ENCODE measurements at places on chromosomes 5 and 9. TPM values are rescaled to one million over a fixed set of nuclear protein-coding genes. Genes with fewer than 3 reads are reported as not detected.

The KIF12 gene
- total RNA-seq = 2.0 TPM

The PCDHB14 gene
- 0.08 TPM for total RNA-seq

The FGF10 gene
- not detected for total RNA-seq

The ARID3C gene
- not detected for total RNA-seq

The PCDHB15 gene
- total RNA-seq = 0.10 TPM

The COL27A1 gene
- total RNA-seq = 11.1 TPM

The GRPEL2 gene
- total RNA-seq = 6.6 TPM

The PKD2L2 gene
- total RNA-seq = not detected

The OBP2B gene
- total RNA-seq = not detected

The SLC1A1 gene
- 1.7 TPM for total RNA-seq

The TXNDC15 gene
- 47.3 TPM for total RNA-seq

The PGM5 gene
- total RNA-seq = not detected

The NMUR2 gene
- total RNA-seq = 0.14 TPM

The ASPN gene
- not detected for total RNA-seq

The LCN9 gene
- total RNA-seq = not detected

The ROR2 gene
- total RNA-seq = 0.67 TPM

The BTNL8 gene
- total RNA-seq = not detected

The ZFP37 gene
- total RNA-seq = 1.8 TPM

The NCS1 gene
- total RNA-seq = 43.3 TPM

The ADCY2 gene
- not detected for total RNA-seq

The AQP3 gene
- 22.9 TPM for total RNA-seq

The S100Z gene
- total RNA-seq = not detected

The TXNDC8 gene
- not detected for total RNA-seq

The SPINK6 gene
- total RNA-seq = 0.39 TPM

The CDH12 gene
- not detected for total RNA-seq

The LRRC70 gene
- 0.11 TPM for total RNA-seq

The INSL4 gene
- 13.9 TPM for total RNA-seq

The CREBRF gene
- total RNA-seq = 3.5 TPM

The GM2A gene
- total RNA-seq = 17.0 TPM

The SH2D3C gene
- not detected for total RNA-seq

The KCNT1 gene
- total RNA-seq = not detected

The CARTPT gene
- not detected for total RNA-seq

The GDNF gene
- 0.11 TPM for total RNA-seq

The ZBED3 gene
- total RNA-seq = 3.6 TPM

The HTR1A gene
- total RNA-seq = not detected

The CCDC69 gene
- 1.7 TPM for total RNA-seq

The MOB3B gene
- total RNA-seq = 7.0 TPM

The IFNK gene
- total RNA-seq = not detected

The ELOVL7 gene
- 10.9 TPM for total RNA-seq

The HRCT1 gene
- 0.30 TPM for total RNA-seq

The CCDC192 gene
- total RNA-seq = not detected

The OLFML2A gene
- 21.6 TPM for total RNA-seq

The GFI1B gene
- not detected for total RNA-seq

The PCDHB4 gene
- 0.05 TPM for total RNA-seq

The TEK gene
- 0.12 TPM for total RNA-seq

The SLC36A3 gene
- total RNA-seq = not detected

The NPR3 gene
- total RNA-seq = 14.8 TPM

The BTNL3 gene
- not detected for total RNA-seq

The C5orf47 gene
- not detected for total RNA-seq

The LCN12 gene
- 0.81 TPM for total RNA-seq
